ENCODE measurements at places on chromosomes 1 and 21.

- H3K27ac ChIP-seq, result no peak overlapping the region
- H3K4me3 ChIP-seq, result no peak overlapping the region
- no peaks in the 10 kb centered on the region for H3K36me3 ChIP-seq
- H3K27me3 ChIP-seq, result no peaks in the 10 kb centered on the region
- H3K4me1 ChIP-seq, result no peaks in the 10 kb centered on the region
Measured at GRCh38 chr1:96978444-96978843, 256.9 kb downstream of the PTBP2 start.

- H3K4me3 ChIP-seq, result no peak overlapping the region
- H3K27ac ChIP-seq, result no peak overlapping the region
- no peaks in the 10 kb centered on the region for H3K36me3 ChIP-seq
- no peak for DNase-seq
Measured at GRCh38 chr1:1959459-1959839, 40.4 kb upstream of the TMEM52 start.

GRCh38 chr1:177425199-177425598 is 254.4 kb downstream of the BRINP2 start:
- no peak overlapping the region for H3K27ac ChIP-seq
- H3K4me1 ChIP-seq, result no peaks in the 10 kb centered on the region
- H3K4me3 ChIP-seq, result no peak overlapping the region
- no peaks in the 10 kb centered on the region for H3K36me3 ChIP-seq
- H3K27me3 ChIP-seq, result no peaks in the 10 kb centered on the region
- DNase-seq, result no peak

- no peak for DNase-seq
- no peak overlapping the region for H3K27ac ChIP-seq
- peaks cover 28% of the 10 kb centered on the region for H3K4me1 ChIP-seq
- peaks cover 66% of the 10 kb centered on the region for H3K27me3 ChIP-seq
Measured at GRCh38 chr1:212698467-212699103, 1.1 kb downstream of the BATF3 start.

DNA sequence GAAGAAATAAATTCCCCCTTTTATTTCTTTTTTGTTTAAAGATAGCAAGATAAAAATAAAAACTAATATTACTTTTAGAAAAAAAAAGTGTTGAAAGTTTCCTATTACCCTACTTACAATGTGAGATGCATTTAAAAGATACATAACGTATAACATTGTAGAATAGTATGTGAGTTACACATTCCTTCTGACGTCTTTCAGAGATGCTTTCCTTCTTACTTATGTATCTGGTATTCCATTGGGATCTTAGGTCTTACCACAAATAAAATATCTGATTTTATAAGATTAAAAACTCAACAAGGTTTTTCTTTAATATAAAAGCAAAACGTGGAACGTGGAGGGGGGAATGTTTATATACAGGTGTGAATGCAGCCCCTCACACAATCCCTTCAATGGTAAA is 147.2 kb upstream of the ETS2 start:
- H3K4me3 ChIP-seq, result no peak overlapping the region
- H3K36me3 ChIP-seq, result no peaks in the 10 kb centered on the region
- H3K27me3 ChIP-seq, result peaks cover 47% of the 10 kb centered on the region
- H3K27ac ChIP-seq, result no peak overlapping the region
- DNase-seq, result no peak

- DNase-seq, result peak; percentile 31
- H3K36me3 ChIP-seq, result no peaks in the 10 kb centered on the region
- peak overlapping the region; percentile 94 for H3K27ac ChIP-seq
- peak overlapping the region; percentile 53 for H3K4me3 ChIP-seq
- H3K4me1 ChIP-seq, result peaks cover 84% of the 10 kb centered on the region
Measured at GRCh38 chr1:234722904-234723720, 113.1 kb upstream of the IRF2BP2 start.

Measured in esophagus squamous epithelium (tissue), 5 donors.